ENCODE measurements at places on chromosomes 12 and 14.

GRCh38 chr14:99188731-99189191 is 83.2 kb downstream of the BCL11B start:
- no peak for DNase-seq

DNA sequence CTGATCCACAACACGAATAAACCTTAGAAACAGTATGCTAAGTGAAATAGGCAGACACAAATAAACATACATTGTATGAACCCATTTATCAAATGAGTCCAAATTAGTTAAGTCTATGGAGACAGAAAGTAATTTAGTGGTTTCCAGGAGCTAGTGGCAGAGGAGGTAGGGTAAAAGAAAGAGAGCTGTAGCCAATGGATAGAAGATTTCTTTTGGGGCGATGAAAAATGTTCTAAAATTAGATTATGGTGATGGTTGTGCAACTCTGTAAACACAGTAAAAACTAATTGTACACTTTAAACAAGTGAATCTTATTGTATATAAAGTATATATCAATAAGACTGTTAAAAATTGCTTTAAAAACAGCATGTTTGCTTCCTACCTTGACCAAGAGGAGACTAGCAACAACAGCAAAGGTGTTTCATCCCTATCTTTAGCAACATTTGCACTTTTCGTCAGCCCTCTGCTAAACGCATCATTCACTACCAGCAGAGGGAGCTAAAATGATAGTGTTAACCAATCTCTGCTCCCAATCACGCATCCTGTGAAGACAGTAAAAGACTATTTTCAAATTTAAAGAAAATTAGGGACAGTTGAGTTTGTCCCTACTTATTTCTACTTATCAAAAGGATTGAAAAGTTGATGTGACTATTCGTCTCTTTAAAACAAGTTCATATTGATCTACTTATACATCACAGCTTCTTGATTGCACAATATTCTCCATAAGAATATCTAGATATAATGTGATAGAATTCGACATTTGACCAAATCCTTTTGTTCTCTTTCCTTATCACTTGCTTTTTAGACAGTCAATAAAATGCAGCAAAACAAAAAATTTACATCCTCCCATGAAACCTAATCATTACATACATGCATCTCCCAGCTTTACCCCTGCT is 24.0 kb upstream of the LGR5 start:
- no peak for DNase-seq

- no peak for DNase-seq
Measured at GRCh38 chr14:21415329-21415728, 31.5 kb upstream of the SUPT16H start.

DNA sequence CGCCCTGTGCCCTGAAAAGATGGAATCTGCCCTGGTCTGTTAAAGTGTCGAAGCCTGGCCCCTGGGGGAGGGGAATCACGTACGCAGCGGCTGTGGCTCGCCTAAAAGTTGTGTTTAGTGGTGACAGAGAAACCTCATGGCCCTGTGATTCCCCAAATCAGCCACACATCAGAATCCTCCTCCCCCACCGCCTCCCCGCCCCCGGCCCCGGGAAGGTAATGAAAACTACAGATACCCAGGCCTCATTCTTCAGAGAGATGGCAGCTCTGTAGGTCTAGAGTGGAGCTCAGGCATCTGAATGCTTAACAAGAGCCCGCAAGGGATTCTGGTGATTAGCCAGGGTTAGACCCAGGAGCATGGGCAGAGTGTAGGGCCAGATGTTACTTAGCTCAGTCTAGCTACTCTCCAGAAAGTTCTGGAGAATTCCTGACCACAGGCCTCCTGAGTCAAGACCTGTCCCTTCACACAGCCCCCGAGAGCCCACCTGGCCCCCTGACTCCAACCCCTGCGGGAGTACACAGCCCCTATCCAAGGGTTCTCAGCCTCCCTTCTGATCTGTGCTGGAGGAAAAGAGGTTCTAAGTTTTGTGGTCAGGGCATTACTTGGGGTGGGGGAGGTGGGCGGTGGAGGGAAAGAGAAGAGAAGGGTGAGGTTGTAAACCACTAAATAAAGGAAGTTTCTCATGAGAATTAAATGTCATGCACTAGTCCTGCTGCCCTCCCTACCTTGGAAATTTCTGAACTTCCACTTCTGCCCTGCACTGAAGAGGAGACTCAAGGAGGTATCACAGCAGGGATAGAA is 114.8 kb downstream of the PLXNC1 start:
- no peak for DNase-seq

DNA sequence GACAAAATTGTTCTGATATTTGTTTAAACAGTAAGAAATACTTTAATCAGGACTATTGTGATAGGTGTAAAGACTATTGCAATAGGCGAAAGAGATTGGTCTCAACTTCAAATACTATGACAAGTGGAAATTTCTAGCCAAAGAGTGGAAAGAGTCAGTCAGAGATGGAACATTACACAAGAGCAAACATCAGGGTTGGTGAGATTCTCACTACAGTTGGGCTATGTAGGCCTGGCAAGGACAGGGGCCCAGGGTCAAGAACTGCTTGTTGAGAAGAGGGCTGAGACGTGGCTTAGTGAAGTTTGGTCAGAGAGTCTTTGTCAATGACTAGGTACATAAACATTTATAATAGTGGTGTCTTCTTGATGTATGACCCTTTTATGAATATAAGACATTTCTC is 19.4 kb downstream of the CAND1 start:
- no peak for DNase-seq

DNA sequence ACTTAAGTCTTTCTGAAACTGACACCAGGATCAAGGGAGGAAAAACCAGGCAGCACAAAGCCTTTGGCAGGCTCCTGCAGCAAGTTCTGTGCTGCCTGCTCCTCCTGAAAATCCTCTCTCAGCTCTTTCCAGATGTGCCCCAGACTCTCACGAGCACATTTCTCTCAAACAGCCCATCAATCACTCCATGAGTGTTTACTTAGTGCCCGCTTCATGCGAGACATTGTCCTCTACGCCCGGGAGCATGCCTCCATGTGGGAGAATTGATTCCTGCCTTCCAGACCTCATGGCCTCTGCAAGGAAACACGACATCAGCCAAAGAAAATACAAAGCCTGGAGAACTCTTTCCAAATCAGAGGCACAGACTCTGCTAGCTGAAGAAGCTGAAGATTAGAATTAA is 46.5 kb upstream of the TSPAN11 start:
- DNase-seq = no peak

GRCh38 chr14:20334017-20334416 is 938 bp upstream of the CCNB1IP1 start:
- DNase-seq = no peak

GRCh38 chr12:110102255-110102654 is 21.9 kb upstream of the IFT81 start:
- DNase-seq = peak; percentile 32

DNA sequence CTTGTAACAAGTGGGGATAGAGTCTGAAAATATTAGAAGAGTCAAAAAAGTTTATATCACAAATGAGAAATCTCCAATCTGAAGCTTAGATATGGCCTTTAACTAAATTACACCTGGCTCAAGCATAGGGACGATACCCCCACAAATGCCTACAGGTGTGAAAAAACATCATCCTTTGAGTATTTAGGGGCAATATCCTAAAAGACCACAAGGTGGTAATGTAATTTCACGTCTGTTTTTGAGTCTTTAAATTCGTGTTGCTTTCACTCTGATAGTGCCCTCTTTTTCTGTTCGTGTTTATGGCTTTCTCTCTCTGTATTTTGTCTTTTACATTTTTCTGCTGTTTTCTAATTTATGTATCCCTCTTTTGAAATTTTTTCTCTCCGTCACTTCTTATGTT is 84.3 kb downstream of the ETNK1 start:
- DNase-seq = no peak

GRCh38 chr12:17062267-17063036 is 456.5 kb upstream of the LMO3 start:
- no peak for DNase-seq
